ENCODE measurements at places on chromosomes 16 and 17.

GRCh38 chr17:10724546-10725195, 5.2 kb downstream of the TMEM220 start:
- no peak for ATAC-seq

- no peak for ATAC-seq
Observed at GRCh38 chr16:51035110-51035498, 116.0 kb downstream of the SALL1 start.

- no peak for ATAC-seq
Observed at GRCh38 chr17:45980855-45981254, 18.2 kb upstream of the STH start.

- ATAC-seq: peak; percentile 97
Observed at GRCh38 chr16:70018254-70018653, 67.1 kb downstream of the CLEC18A start.

DNA sequence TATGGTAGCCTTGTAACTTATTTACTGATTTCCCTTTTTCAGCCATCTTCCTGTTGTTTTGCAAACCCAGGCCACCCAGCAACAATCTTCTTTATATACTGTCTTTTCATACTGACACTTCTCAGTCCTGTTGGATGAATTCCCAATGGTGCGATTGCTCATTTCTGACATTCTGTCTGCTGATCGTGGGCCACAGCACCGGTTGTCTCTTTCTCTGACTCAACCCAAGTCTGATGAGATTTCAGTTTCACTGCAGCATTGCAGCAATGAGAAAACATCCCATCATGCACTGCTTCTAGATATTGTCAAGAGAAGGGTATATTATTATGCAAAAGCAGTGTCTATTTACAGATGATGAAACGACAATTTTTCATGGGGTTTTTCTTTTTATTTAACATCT, 349.2 kb upstream of the HSBP1 start:
- ATAC-seq: no peak

DNA sequence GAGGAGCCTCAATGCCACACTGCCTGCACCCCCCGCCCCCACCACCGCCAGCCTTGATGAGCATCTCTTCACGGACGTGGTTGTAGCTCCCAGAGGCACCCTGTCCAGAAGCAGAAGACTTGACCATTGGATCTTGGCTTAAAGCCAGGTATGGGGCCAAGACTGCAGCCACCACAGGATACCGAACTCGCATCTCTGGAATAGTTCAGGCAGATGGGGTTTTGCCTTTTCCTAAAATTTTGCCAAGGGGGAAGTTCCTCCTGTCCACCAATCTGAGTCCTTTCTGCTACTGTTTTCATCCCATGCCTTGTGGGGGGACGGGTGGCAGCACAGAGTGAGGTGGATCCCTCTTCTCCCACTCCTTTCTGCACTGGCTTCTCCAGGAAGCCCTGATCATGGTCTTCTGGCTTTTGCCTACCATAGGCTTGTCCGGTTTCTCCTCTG, 939 bp downstream of the CORO6 start:
- no peak for ATAC-seq

DNA sequence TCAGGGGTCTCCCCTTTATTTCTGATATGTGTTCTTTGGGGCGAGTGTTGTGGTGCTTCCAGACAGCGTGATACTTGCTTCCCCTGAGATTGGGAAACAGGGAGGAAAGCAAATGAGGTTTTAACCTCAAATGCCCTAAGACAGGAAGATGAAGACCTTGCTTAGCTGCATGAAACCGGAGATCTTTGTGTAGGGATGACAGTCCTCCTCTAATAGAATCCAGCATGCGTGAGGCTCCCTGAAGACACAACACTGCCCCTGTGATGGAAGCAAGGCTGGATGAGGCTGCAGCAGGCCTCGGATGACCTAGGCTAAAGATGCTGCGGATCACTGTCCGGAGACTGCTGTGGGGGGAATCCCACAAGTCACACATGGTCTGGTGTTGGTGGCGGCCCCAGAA, 491.0 kb downstream of the CDH13 start:
- no peak for ATAC-seq

DNA sequence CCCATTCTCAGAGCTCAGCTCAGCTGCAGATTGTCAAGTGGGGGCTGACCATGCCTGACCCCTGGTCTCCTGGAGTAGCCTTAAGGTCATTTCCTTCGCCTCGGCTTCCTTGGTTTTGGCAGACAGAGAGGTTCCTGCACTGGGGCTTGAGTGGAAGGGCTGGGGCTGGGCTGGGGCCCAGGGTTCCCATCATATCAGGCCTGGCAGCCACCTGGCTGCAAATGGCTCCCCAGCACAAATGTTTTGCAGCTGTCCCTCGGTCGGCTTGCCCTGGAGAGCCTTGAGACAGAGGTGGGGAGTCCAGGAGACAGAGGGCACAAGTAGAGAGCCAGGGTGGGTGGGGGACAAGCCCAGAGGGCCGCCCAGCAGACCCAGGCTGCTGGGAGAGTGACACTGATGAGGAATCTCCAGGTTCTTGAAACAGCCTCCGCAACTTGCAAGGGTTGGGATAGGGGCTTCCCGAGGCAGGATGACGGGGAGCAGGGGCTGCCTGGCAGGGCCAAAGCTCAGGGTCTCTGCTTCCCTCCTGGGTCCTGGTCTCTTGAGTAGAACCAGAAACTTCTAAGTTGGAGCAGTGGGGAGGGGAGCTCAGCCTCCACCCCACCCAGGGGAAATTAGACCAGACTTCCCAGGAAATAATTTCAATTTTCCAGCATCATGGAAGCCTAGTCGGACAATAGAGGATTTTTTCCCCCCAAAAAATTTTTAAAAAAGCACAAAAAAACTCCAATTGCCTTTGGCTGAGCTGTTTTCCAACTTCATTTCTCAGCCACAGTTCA, 19.3 kb downstream of the IGFBP4 start:
- no peak for ATAC-seq

DNA sequence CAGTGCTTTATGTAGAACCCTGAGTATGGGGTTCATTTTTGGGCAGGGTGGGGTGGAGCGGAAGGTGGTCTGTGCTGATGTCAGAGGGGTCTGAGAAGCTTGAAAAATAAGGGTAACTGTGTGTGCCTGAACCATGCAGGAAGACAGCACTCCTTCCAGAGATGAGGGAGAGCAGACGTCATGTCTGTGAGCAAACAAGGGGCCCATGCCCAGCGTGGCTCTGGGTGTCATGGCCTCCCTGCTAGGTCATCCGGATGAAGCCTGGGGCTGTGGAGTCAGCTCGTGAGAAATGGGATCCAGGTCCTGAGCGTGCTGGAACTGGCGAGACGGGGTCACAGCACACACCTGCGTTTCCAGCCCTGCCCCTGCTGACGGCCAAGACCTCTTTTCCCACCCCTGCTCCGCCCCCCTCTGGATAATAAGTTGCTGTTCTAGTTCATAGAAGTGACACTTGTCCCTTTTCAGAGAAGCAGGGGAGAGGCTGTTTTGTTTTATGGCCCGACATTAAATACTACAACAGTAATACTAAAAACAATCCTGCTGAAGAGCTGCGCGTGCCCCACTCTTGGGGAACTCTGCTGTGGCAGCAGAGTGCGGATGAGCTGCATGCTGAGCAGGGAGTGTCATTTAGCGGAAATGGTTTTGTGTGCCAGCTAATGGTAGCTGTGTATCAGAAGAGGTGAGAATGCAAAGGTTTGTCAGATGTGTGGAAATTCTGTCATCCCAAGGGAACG, 92.6 kb downstream of the RPTOR start:
- no peak for ATAC-seq

- no peak for ATAC-seq
Observed at GRCh38 chr17:29292071-29292991, 1.6 kb downstream of the NUFIP2 start.

GRCh38 chr16:48409839-48410632, 24.8 kb upstream of the SIAH1 start:
- ATAC-seq: no peak

GRCh38 chr16:50024207-50024606, 818 bp upstream of the CNEP1R1 start:
- no peak for ATAC-seq

DNA sequence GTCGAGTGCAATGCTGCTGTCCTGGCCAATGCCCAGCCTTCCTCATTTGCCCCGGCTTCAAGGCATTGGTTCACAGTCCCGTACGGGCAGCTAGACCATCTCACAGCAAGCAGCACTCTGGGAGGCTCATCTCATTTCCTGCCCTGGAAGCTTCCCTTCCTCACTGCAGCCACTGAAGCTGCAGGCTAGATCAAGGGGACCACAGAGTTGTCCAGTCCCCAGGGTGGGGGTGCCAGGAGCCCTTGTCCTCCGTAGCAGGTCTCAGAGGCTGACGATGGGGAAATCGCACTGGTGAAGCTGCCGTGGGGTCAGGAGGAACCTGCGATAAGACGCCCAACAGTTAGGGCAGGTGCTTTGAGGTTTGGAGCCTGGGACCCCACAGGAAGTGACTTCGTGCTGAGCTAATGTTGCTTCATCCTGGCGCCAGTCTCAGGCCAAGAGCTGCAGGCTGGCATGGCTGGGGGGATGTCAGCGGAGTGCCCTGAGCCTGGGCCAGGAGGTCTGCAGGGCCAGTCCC, at the start of gene SPNS3:
Gene SPNS3, plus strand, starts transcription at position 426 of the 517 bp plus-strand sequence. Its CDS starts 28 bp downstream, at position 454.
- peak; percentile 78 for ATAC-seq

- ATAC-seq: no peak
Observed at GRCh38 chr16:86452451-86452850, 57.9 kb upstream of the FOXF1 start.
